ENCODE measurements at places on chromosomes 12 and 14. TPM values are rescaled to one million over a fixed set of nuclear protein-coding genes. Genes with fewer than 3 reads are reported as not detected.

Gene GARIN6
- not detected for total RNA-seq

Gene MYF6
- total RNA-seq = not detected

GRCh38 chr12:48686615-48687334 is 4.7 kb upstream of the KANSL2 start:
- DNase-seq = no peak

DNA sequence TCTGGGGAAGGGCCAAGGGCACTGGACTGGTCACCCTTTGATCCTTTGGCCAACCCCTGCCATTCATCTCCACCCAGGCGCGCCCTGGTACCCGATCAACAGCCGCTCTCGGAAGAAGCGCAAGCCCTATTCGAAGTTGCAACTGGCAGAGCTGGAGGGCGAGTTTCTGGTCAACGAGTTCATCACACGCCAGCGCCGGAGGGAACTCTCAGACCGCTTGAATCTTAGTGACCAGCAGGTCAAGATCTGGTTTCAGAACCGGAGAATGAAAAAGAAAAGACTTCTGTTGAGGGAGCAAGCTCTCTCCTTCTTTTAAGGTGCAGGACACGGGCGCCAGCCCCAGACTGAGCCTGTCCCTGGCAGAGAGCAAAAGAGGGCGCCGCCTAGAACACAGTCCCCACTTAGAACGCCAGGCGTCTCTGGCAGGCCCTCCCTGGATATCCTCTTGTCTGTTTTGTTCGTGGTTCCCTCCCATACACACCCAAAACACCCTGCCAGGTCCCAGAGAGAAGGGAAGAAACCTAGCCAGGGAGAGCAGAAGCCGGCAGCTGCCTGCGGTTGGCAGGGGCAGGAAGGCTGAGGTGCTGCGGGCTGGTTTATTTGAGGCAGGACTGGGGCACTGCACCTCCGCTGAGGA is 1.7 kb downstream of the HOXC12 start:
- no peak for DNase-seq

Gene SIX6
- total RNA-seq = not detected

Data from right lobe of liver (tissue), 6 donors.